DMS 273 treated with DMSO at 0.1 percent for 48 hours (cell line): ENCODE measurements at places on chromosomes 7 and 10.

DNA sequence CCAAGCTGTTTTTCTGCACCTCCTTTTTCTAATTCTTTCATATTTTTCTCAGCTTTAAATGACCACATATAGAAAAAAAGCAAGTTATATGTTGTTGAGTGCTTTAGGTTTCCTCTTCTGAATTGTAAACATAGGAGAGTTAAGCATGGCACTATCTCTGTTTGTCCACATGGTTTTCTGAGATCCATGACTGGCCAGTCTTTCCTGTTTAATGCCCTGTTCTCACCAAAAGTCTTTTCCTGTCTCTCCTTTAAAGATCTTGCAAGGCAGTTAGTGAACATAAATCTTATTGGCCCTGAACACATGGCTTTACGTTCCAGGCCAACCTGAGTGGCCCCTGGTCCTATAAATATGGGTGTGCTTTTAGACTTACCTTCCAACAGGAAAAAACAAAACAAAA is 19.4 kb downstream of the TRPV5 start:
- no peak for DNase-seq

- DNase-seq: no peak
These were observed 7.4 kb downstream of the KEL start for GRCh38 chr7:142954680-142955268.

DNA sequence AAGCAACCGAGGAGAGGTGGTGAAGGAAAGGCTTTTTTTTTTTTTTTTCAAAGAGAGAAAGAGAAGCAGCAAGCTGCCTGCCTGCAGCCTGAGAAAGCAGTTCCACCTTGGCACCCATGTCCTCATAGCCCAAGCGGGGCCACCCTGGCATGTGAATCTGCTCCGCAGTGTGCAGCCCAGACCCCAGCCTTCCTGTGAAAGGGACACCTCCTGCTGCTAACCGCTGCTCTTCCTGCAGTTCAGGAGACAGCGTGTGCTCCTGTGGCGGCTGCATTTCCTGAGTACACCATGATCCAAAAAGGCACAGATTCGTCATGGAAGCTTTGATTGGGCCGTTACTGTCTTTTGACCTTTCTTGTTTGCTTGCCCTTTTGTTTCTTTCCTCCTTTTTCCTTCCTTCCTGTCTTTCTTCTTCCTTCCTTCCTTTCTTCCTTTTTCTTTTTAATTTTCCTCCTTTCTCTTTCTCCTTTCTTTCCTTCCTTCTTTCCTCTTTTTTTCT is 38.1 kb downstream of the IKZF1 start:
- DNase-seq: no peak

DNA sequence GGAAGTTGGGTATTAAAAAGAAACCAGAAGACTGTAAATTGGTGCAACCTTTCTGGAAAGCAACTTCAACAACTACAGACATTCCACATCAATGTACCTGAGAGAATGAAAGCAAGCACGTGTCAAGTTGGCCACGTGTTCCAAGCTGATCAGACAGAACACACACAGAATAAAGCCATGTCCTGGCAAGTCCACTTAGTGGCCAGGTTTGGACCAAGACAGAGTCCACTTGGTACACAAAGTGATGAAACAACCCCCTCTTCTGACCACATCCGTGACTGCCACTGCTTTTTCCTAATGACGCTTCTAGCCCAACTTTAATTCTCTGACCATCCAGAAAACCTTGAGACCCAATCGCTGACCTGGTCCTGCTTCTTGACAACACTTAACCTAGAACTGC is 109.4 kb downstream of the ABLIM1 start:
- no peak for DNase-seq

GRCh38 chr10:93445978-93446720 is 36.0 kb downstream of the MYOF start:
- DNase-seq: no peak

DNA sequence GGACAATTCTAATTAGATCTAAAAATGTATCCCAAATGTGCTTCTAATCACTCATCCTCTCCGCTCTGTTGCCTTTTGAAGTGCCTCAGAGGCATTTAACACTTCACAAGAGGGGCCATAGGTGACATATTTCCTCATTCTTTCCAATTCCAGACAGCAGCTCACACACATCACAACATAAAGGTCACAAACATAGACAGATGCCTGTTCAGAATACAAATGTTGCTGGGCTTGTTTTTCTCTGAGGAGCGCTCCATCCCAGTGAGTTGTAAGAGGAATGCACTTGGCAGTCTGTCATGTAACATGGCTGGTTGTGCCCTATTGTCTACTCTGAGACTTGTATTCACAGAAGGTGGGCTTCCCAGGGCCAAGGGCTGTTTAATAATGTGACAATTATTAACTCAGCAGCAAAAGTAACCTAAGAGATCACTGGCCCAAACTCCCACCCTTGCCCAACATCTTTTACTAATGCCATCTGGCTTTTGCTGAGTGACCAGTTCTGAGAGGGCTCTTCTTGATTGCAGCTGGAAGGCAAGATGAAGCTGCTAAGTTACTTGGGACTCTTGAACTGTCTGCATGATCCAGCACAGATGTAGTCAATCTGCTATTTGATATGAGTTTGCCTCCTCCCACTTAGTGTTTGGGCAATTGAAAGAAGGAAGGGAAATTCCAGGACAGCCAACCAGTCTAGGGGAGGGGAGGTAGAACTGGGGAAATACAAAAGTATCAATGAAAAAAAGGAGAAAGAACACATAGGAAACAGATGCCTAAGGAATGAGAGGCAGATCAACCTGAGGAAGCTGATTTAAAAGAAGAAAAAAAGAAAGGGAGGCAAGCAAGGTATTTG is 13.6 kb downstream of the PON2 start:
- DNase-seq: no peak

DNA sequence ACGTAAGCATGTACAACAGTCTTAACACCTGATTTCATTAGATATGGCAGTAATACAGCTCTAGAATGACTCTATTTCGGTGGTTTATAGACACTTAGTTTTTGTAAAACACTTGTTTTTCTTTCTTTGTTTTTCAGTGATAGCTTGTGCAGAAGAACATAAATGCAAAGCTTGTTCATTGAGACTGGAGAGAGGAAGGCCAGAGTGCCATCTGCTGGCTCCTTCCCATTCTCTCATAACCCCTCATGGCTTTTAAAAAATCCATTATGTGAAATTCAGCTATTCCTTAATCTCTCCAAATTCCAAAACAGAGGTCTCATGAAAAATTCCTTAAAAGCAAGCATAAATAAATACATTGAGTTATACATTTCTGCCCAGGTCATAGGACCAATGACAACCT is 76.3 kb downstream of the CACNB2 start:
- no peak for DNase-seq

DNA sequence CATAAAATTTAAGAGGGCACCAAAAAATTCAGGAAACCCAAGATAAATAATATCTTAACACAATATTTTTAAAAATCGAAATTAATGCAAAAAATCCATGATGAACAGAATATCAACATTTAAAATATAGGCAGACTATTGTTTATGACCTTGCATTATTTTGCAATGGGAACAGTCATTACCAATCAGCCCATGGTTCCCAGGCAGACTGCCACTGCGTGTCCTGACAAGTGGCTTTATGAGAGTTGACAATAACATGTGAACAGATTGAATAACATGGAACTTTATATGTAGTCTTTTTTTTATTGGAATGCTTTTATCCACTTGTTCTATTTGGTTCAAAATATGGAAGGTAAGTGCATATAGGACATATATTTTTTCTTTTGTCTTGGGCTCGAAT is 3.1 kb upstream of the AVPI1 start:
- DNase-seq: no peak

- no peak for DNase-seq
These were observed 365.6 kb upstream of the MGMT start for GRCh38 chr10:129101232-129101980.

DNA sequence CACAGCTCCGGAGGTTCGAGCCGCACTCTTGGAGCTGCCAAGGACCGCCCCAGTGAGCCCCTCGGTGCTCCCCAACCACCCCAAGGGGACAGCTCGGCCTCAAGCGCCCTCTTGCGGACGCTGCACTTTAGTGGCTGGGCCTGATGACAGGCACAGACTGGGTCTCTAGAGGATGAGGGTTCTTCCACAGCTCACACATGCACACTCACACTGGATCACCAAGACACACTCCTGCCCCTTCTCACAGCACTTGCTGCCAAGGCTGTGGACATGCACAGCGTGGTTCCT is 2.1 kb downstream of the RET start:
- no peak for DNase-seq

DNA sequence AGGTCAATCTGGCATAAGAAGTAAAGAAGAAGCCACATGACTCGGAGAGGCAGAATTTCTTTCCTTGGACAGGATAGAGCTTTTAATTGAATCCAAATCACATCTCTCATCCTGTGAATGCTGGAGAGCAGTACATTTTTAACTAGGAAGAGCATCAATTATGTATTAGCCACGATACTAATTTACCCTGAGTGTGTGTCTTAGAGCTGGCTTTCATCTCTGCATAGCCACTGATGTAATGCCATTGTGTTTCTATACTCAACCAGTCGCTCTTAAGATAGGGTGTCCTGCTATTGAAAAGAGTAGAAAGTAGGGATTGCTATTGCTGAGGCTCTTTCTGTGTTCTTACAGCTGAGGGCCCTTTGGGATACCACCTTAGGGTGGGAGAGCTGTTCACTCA is 280.3 kb downstream of the AUTS2 start:
- DNase-seq: no peak

GRCh38 chr10:52040486-52040885 is 273.6 kb upstream of the DKK1 start:
- DNase-seq: no peak

DNA sequence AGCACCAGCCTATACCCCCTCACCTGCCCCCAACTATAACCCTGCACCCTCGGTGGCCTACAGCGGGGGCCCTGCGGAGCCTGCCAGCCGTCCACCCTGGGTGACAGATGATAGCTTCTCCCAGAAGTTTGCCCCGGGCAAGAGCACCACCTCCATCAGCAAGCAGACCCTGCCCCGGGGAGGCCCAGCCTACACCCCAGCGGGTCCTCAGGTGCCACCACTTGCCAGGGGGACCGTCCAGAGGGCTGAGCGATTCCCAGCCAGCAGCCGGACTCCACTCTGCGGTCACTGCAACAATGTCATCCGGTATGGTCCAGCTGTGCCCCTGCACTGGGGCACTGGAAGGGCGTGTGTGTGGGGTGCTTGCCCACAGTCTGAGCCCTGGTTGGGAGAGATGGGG is 40.0 kb upstream of the BMPR1A start:
- DNase-seq: no peak

DNA sequence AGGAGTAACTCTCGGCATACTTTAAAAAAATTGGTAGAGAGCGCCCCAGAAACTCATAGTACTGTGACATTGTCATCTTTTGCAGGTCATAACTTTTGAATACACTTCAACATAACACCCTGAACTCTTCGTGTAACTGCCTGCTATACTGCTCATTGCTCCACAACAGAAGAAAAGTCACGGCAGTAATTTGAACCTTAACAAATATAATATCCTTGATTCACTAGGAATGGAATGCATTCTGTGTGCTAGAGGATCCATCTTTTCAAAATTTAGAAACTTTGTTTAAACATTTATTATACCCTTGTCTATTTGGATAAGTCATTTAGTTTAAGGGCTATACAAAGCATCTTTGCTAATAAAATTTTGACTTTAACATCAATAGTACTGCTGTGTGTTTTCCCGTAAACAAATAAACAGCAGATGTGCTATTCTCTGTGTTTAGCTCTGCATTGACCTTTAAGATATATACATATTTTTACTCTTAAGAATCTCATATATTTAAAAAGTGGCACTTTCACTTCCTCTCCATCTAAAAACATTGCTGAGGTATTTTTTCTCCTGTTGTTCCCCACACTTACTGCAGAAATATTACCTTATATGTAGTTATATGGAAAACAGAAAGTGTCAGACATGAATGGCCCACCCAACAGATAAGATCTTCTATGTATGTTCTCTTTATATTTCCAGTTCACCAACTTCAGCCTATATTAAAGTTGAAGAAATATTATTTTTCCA is 217.6 kb upstream of the TMEM229A start:
- no peak for DNase-seq

GRCh38 chr10:26557641-26558014 is 119.5 kb downstream of the APBB1IP start:
- DNase-seq: no peak

DNA sequence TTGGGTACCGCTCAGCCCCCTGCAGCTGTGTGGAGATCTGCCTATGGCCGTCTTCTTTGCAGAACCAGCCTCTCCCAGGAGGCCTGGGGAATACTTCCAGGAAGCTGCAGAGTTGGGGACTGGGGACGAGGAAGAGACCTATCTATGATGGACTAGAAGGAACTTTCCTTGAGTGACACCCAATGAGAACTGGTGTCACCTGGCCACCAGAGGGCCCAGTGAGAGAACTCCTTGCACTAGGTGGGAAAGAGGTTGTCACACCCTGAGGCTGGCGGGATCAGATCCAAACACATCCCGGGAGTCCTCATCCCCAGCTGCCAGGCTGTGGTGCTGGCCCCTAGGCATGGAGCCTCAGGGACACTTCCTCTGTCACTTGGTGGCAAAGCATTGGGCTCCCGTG is 4.9 kb upstream of the GRID2IP start:
- DNase-seq: no peak

GRCh38 chr7:77707504-77707992 is 11.3 kb downstream of the RSBN1L start:
- DNase-seq: no peak
